ENCODE measurements at places on chromosomes 1 and 21. TPM values are rescaled to one million over a fixed set of nuclear protein-coding genes. Genes with fewer than 3 reads are reported as not detected.

The FMOD gene
- total RNA-seq: 86.0 TPM

GRCh38 chr1:204169858-204170257 is 3.7 kb upstream of the REN start:
- H3K36me3 ChIP-seq: no peaks in the 10 kb centered on the region
- H3K27me3 ChIP-seq: peaks cover 1% of the 10 kb centered on the region

GRCh38 chr21:31409831-31410487 is 65.9 kb upstream of the TIAM1 start:
- peaks cover 12% of the 10 kb centered on the region for H3K4me1 ChIP-seq
- H3K27ac ChIP-seq: no peak overlapping the region
- DNase-seq: no peak
- H3K36me3 ChIP-seq: no peaks in the 10 kb centered on the region
- no peaks in the 10 kb centered on the region for H3K27me3 ChIP-seq

The TPTE gene
- total RNA-seq: not detected

The AMY1C gene
- total RNA-seq: not detected

- H3K36me3 ChIP-seq: peaks cover 25% of the 10 kb centered on the region
- H3K4me3 ChIP-seq: no peak overlapping the region
- H3K4me1 ChIP-seq: no peaks in the 10 kb centered on the region
- no peak overlapping the region for H3K27ac ChIP-seq
- no peak for DNase-seq
Measured at GRCh38 chr1:180805316-180805715, 107.4 kb upstream of the KIAA1614 start.

GRCh38 chr1:101444873-101445618 is 208.2 kb downstream of the S1PR1 start:
- no peak for DNase-seq
- H3K27me3 ChIP-seq: no peaks in the 10 kb centered on the region
- no peak overlapping the region for H3K27ac ChIP-seq
- H3K4me1 ChIP-seq: peaks cover 31% of the 10 kb centered on the region
- no peak overlapping the region for H3K4me3 ChIP-seq

The BEND5 gene
- total RNA-seq: 11.3 TPM

The ERMAP gene
- total RNA-seq: 17.2 TPM

GRCh38 chr1:219555806-219556205 is 57.1 kb downstream of the ZC3H11B start:
- H3K4me1 ChIP-seq: peaks cover 27% of the 10 kb centered on the region
- no peaks in the 10 kb centered on the region for H3K36me3 ChIP-seq
- no peak for DNase-seq
- H3K4me3 ChIP-seq: no peak overlapping the region

DNA sequence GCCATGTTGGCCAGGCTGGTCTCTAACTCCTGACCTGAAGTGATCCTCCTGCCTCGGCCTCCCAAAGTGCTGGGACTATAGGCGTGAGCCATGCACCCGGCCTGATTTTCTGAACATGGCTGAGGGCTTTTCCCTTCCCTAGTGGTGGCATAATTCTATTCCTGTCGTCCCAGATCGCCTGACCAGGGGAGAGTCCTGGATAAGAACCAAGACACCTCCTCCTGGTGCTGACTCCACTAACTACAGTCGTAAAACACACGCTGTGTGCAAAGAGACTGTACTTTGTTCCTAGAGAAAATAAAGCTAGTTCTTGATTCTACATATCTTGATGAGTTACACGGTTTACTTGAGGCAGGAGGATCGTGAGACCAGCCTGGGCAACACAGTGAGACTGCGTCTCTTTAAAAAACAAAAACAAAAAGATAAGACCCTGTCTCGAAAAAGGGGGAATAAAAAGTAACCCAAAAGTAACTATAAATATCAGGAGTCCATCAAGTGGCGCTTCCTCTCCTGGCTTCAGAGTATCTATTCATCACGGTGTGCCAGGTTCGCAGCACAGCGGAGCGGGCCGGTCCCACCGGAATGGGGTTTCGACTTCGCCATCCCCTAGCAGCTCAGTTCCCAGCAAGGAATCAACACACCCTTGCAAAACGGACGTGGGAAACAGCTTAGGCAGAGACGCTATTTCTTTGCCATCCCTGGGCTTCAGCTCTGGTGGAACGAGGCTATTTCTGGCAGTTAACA is 973 bp downstream of the SDF4 start:
- DNase-seq: no peak
- no peaks in the 10 kb centered on the region for H3K27me3 ChIP-seq
- H3K4me3 ChIP-seq: peak overlapping the region; percentile 84
- peak overlapping the region; percentile 94 for H3K27ac ChIP-seq
- H3K36me3 ChIP-seq: peaks cover 17% of the 10 kb centered on the region

The C4BPA gene
- total RNA-seq: 0.16 TPM

The HES2 gene
- total RNA-seq: 0.98 TPM

The TCEA3 gene
- 10.0 TPM for total RNA-seq

DNA sequence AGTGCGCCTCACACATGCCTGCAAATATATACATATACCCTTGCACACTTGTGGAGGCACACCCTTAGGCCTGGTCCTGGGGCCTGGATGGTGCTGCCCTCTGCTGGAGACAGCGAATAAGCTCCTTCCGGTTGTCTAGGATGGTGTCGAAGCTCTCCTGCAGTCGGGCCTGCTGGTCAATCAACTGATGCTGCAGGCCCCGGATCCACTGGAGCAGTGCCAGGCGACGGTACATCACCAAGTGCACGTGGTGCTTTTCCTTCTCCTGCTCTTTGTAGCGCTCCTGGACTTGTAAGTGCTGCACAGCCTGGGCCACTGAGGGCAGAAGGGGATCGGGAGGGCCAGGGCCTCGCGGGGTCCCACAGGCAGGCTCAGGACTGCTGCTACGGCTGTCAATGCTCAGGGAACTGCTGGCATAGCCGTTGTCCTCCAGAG is 3.1 kb downstream of the C1orf216 start:
- no peak overlapping the region for H3K4me3 ChIP-seq
- H3K27ac ChIP-seq: no peak overlapping the region
- peaks cover 19% of the 10 kb centered on the region for H3K4me1 ChIP-seq

The GNG4 gene
- total RNA-seq: 2.9 TPM

DNA sequence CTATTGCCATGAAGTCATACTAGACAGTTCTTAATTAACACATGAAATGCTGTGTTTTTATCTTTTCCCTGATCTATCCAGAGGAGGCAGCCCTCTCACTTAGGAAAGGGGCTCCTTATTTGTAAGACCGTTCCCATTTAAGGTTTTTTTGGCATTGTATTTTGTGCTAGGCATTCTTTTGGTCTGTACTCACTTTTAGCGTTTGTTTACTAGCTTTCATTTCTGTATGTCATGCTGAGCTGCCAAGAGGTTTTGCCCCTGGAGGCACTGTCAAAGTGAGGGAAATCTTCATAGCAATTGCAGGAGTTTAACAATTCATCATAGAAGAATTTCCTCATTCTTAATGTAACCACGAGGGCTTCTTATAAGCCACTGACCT is 59.5 kb downstream of the MTR start:
- no peak for DNase-seq
- H3K4me3 ChIP-seq: no peak overlapping the region
- peak overlapping the region; percentile 85 for H3K27ac ChIP-seq
- peaks cover 64% of the 10 kb centered on the region for H3K36me3 ChIP-seq

The GLMN gene
- total RNA-seq: 22.7 TPM

- H3K27ac ChIP-seq: no peak overlapping the region
- H3K4me1 ChIP-seq: no peaks in the 10 kb centered on the region
- H3K27me3 ChIP-seq: no peaks in the 10 kb centered on the region
- no peaks in the 10 kb centered on the region for H3K36me3 ChIP-seq
Measured at GRCh38 chr1:67332653-67333529, 25.2 kb downstream of the IL12RB2 start.

Measured in mesothelial cell of epicardium (in vitro differentiated cells).